ENCODE measurements at places on chromosomes 7 and 10.

- no peak for DNase-seq
Observed at GRCh38 chr10:86004337-86004736, 362.3 kb downstream of the GRID1 start.

DNA sequence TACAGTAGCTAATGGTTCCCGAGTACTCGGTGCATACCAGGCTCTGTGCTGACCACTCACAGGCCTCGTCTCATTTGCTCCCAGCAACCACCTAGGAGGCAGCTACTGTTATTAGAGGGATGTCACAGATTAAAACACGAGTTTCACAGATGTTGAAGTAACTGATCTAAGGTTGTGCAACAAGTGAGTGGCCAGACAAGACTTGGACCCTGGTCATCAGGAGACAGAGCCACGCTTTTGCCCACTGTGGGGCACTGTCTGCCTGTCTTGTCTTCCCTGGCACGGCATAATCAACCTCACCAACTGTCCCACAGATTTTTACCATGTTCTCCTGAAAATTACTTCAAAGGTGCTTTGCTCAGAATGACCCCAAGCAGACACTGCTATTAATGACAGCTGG, 111.6 kb upstream of the HABP2 start:
- no peak for DNase-seq

DNA sequence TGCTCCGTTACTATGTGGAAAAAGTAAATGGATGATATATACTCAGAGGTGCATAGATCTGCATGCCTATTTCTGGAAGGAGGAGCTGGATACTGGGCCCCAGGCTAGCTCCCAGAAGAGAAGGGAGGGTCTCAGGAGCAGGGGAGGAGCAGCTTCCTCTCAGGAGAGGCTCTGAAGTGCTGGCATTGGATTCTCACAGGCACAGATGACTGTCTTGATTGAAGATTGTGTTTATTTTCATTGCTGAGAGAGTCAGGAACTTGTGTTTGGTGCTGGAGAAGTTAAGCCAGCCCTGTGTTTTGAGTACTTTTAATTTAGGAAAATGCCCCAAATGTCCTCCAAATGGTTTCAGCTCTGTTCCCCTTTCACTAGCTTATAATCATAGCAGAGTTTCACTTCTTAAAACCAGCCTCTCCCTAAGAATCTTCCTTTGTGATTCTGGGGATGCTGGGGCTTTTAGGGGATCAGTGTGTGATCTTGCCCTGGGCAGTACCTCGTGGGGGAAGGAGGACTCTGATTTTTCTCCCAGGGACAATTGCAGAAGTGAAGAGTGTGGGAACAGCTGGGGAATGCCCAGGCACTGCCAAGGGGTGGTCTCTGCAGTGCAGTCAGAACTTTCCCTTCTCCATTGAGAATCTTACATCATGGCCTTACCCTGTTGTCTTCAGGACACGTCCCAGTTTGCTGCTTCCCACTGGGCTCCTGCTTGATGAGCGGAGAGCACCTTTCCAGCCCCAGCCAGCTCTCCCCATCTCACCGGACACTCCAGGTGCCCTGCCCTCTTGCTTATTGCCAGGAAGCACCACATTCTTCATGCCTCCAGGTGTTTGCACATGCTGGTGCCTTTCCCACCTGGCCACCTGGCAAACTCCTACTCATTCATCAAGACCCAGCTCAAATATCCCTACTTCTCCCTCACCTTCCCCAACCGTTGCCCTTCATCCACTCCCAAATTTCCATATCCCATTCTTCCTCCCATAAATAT, 102.8 kb downstream of the ARHGAP22 start:
- DNase-seq = no peak

DNA sequence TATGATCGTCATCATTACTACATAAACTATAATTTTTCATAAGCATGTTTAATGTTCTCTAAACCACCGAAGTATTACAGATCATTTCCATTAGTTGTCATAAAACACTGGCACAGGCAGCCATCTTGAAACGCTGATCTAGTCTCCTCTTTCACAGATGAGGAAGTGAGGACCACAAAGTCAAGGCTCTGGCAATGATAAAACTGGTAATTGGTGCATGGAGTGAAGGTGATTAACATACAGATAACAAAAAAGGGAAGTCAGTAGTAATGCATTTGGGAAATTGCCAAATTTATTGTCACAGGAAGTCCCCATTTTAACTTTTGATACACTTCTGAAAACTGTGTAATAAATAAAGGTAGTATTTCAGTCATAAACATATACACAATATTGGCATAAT, 49.3 kb downstream of the FBXL13 start:
- DNase-seq = no peak

- no peak for DNase-seq
Observed at GRCh38 chr10:125093199-125093973, 67.0 kb downstream of the CTBP2 start.

DNA sequence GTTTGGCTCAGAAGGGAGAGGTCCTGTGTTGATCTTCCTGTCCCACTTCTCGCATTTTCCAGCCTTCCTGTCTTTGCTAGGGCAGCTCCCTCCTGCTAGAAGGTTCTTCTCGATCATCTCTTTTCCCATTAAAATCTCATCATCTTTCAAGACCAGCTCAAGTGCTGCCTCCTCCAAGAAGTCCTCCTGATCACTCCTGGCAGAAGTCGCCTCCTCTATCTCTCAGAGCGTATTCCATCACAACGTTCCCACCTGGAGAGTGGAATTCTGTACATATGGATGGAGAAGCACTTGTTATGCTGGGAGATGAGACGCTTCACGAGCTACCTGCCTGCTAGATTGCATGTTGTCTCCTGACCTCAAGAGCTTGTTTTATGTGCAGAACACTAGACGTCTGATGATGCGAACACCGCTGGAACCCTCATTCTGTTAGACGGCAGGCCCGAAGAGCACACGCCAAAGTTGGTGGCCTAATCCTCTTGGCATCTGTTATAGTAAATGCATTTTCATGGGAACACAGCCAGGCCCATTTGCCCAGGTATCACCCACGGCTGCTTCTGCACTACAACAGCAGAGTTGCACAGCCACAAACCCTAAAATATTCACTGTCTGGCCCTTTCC, 68.0 kb upstream of the INSIG1 start:
- DNase-seq = no peak

DNA sequence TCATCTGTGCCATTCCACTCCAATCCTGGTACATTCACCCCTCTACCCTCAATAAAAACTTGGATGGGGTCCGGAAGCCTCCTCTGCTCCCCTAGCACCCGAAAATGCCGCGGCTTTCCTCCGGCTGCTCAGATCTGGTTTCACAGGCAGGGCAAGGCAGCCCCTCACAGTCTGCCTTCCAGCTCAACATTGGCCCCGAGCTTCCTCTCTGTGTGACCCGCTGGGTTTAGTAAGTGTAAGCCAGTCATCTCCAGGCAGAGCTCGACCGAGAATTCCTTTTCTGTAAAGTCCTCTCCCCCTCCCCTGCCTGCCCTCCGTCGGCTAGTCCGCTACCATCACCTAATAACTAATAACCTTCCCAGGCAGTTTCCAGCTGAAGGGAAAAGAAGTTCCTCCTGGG, 3.4 kb downstream of the INHBA start:
- DNase-seq = no peak

Measured in Panc1 (cell line).